Heart right ventricle (tissue), 16 donors: ENCODE measurements at places on chromosomes 7 and 10. TPM values are rescaled to one million over a fixed set of nuclear protein-coding genes. Genes with fewer than 3 reads are reported as not detected.

Gene RAMP3
- 31.6 TPM for total RNA-seq

GRCh38 chr7:130356121-130356875 lies 11.7 kb downstream of the CPA5 start:
- H3K4me1 ChIP-seq: peaks cover 36% of the 10 kb centered on the region
- no peaks in the 10 kb centered on the region for H3K36me3 ChIP-seq
- no peaks in the 10 kb centered on the region for H3K27me3 ChIP-seq
- no peak overlapping the region for H3K4me3 ChIP-seq
- peak; percentile 68 for DNase-seq

- H3K27me3 ChIP-seq: no peaks in the 10 kb centered on the region
- no peak for DNase-seq
- no peaks in the 10 kb centered on the region for H3K4me1 ChIP-seq
- H3K27ac ChIP-seq: no peak overlapping the region
- H3K36me3 ChIP-seq: no peaks in the 10 kb centered on the region
- no peak overlapping the region for H3K4me3 ChIP-seq
Observed at GRCh38 chr7:33258491-33258951, 129.2 kb downstream of the BBS9 start.

DNA sequence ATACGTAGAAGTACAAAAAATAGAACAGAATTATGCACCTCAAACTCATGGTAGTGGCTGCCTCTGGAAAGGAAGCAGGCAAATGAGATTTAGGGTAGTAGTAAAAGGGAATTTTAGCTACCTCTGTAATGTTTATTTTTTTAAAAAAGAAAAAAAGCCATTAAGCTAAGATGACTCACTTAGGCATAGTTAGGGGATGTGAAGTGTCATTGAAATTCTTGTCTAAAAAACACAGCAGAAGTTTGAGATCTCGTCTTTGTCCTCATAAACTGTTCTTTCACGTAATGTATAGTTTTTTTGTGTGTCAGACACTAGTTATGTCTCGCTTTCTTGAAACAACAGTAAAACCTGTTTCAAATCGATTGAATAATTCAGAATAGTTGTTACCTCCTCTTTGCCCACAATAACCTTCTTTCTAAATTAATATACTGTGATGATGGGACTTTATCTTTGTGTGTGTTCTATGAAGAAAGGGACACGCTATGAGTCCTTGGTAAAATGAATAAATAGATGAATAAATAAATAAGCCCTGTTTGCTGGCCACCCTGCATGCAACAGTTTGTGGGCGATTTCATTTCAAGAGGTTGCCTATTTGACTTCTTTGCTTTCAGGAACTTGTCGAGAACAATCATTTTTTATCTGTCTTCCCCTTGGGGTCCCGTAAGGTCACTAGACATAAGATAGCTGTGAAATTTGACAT lies 14.5 kb upstream of the FBXW4 start:
- H3K27me3 ChIP-seq: no peaks in the 10 kb centered on the region
- DNase-seq: no peak
- no peaks in the 10 kb centered on the region for H3K4me1 ChIP-seq

Gene GPRIN2
- total RNA-seq: 0.13 TPM

DNA sequence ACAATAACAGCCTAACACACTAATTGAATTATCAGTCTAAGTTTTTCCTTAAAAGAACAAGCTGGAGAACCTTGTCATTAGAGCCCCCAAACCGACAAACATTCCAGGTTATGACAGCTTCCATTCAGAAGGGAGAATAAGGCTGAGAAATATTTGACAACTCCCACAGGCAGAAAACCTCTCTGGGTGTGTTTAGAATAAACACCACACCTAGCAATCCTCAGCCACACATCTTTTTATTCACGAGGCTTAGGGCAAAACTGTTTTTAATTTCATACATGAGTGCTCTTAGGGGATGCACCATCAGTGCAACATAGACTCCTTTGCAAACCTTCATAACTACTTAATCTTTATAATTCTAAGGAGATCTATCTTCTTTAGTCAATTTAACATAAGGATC lies 24.2 kb downstream of the STN1 start:
- peak overlapping the region; percentile 83 for H3K27ac ChIP-seq
- no peaks in the 10 kb centered on the region for H3K27me3 ChIP-seq
- H3K4me1 ChIP-seq: peaks cover 47% of the 10 kb centered on the region
- DNase-seq: no peak
- peaks cover 51% of the 10 kb centered on the region for H3K36me3 ChIP-seq

DNA sequence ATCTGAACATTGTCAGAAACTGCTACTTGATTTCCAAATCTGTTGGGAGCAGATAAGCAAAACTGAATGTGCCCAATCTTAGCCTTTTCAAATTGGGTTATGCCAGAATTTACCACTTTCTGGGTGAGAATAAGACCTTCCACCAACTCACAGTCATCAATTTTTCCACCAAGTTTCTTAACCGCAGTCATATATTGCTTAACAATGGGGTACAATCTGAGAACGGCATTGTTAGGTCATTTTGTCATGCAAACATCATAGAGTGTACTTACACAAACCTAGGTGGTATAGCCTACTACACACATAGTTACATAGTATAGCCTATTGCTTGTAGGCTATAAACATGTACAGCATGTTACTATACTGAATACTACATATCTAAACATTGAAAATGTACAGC lies 16.0 kb downstream of the MRPS33 start:
- H3K36me3 ChIP-seq: no peaks in the 10 kb centered on the region
- DNase-seq: no peak
- no peaks in the 10 kb centered on the region for H3K4me1 ChIP-seq
- no peaks in the 10 kb centered on the region for H3K27me3 ChIP-seq
- H3K27ac ChIP-seq: no peak overlapping the region
- no peak overlapping the region for H3K4me3 ChIP-seq

DNA sequence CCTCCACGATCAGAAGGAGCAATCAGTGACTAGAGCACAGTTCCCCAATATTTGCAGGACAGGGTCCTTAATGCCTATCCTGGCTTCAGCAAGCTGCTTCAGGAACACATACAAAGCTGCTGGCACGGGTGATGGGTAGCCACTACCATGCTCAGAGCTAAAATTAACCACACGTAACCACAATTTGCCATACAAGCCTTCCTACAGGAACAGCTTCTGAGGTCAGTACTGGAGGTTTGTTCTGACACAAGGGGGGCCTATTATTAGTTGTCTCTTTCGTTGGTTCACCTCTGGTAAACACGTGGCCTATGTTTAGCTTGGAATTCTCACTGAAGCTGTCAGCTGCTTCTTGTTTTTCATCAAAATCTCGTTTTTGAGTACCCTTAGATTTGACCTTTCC lies 41.1 kb downstream of the ZNF248 start:
- H3K27me3 ChIP-seq: no peaks in the 10 kb centered on the region
- H3K27ac ChIP-seq: no peak overlapping the region
- DNase-seq: no peak
- no peak overlapping the region for H3K4me3 ChIP-seq
- H3K36me3 ChIP-seq: no peaks in the 10 kb centered on the region

GRCh38 chr10:77355844-77356243 lies 281.8 kb downstream of the KCNMA1 start:
- no peaks in the 10 kb centered on the region for H3K4me1 ChIP-seq
- no peak overlapping the region for H3K27ac ChIP-seq
- H3K27me3 ChIP-seq: peaks cover 4% of the 10 kb centered on the region
- DNase-seq: no peak

Gene BEND7
- 12.7 TPM for total RNA-seq

GRCh38 chr7:92253251-92253650 lies 7.5 kb downstream of the ANKIB1 start:
- H3K36me3 ChIP-seq: no peaks in the 10 kb centered on the region
- H3K4me3 ChIP-seq: no peak overlapping the region
- no peaks in the 10 kb centered on the region for H3K4me1 ChIP-seq

DNA sequence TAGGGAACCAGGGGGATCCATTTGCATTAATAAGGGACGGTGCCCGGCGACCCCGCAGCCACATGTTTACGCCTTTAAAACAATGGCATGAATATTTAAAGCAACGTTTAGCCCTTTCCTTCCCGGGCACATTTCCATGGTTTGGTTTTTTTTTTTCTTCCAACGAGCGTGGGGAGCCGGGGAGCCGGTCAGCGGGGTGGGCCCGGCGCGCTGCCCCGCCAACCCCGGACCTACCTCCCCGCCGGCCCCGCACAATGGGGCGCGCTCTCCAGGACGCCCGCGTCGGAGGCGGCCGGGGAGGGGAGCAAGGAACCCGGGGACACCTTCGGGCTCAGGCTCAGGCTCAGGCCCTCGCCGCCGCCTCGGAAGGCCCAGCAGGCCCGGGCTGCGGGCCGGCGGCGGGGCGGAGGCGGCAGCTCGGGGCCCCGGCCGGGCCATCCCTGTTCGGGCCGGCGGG lies 1.0 kb downstream of the SEPHS1 start:
- H3K4me3 ChIP-seq: peak overlapping the region; percentile 90
- H3K27ac ChIP-seq: peak overlapping the region; percentile 99
- peaks cover 36% of the 10 kb centered on the region for H3K4me1 ChIP-seq

Gene SFRP5
- not detected for total RNA-seq

Gene NAT16
- not detected for total RNA-seq

GRCh38 chr10:125692601-125693523 lies 9.9 kb upstream of the TEX36 start:
- no peak overlapping the region for H3K4me3 ChIP-seq
- no peak for DNase-seq
- no peaks in the 10 kb centered on the region for H3K36me3 ChIP-seq
- no peaks in the 10 kb centered on the region for H3K27me3 ChIP-seq

Gene GDF10
- 0.11 TPM for total RNA-seq

Gene CAV2
- 258 TPM for total RNA-seq

DNA sequence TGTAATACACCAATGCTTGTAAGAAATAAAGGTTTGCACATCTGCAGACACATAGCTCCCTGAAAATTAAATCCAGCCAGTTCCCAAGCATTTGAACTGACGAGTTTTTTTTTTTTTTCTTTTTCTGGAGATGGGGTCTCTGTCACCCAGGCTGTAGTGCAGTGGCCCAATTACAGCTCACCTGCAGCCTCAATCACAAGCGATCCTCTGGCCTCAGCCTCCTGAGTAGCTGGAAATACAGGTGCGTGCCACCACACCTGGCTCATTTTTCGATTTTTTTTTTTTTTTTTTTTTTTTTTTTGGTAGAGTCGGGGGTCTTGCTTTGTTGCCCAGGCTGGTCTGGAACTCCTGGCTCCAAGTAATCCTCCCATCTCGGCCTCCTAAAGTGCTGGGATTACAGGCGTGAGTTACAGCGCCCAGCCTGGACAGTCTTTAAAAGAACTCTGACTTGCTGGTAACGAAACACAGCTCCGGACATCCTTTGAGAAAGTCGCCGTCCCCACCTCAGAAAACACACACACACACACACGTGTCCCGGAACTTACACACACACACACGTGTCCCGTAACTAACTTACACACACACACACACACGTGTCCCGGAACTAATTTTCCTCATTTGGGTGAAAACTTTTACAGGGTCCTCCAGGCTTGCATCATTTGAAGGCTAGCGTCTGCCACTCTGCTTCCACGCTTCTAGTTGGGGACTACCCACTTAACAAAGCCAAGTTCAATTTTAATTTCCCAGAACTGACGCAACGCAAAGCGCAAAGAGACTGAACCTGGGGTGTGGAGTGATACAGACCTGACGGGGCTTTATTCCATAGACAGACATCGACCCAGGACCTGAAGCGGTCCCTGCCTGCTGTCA lies 18.6 kb downstream of the OCM2 start:
- no peak overlapping the region for H3K27ac ChIP-seq
- DNase-seq: peak; percentile 5
- H3K4me1 ChIP-seq: no peaks in the 10 kb centered on the region
- H3K27me3 ChIP-seq: no peaks in the 10 kb centered on the region

DNA sequence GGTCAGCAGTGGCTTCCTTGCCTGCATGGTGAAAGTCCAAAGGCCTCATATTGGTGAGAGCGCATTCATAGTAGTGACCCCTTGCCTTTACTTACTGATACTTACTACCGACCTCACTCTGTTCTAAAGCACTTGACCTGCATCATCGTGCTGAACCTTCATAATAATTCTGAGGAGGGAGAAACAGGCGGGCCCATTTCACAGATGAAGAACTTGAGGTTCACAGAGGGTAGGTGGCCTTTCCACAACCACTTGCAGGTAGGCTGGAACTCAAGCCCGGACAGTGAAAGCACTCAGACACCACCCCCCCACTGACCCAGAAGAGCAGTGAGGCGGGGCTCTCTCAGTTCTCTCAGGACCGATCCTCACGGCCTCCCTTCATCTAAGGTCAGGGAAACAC lies 149.4 kb upstream of the CHST15 start:
- H3K36me3 ChIP-seq: no peaks in the 10 kb centered on the region
- H3K4me3 ChIP-seq: no peak overlapping the region
- no peak overlapping the region for H3K27ac ChIP-seq
- no peaks in the 10 kb centered on the region for H3K27me3 ChIP-seq

DNA sequence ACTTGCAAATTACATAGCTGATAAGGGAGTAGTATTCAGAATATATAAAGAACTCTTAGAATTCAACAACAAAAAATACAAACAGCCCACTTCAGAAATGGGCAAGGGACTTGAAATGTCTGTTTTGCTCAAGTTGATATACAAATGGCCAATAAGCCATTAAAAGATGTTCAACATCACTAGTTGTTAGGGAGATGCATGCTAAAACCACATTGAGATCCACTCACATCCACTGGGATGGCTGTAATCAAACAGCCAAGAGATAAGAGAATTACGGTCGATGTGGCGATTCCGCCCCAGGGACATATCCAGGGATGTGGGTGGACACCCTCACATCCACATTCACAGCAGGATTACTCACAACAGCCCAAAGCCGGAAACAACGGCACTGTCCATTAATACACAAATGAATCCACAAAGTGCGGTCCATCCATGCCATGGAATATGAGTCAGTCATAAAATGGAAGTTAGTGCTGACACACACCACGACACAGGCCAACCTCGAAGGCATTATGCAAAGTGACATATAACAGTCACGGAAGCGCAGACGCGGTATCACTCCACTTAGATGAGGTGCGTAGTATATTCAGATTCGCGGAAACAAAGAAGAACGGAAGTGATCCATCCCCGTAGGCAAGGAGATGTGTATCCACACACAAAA lies 227.8 kb downstream of the DNAJB6 start:
- H3K27ac ChIP-seq: no peak overlapping the region
- no peak overlapping the region for H3K4me3 ChIP-seq
- no peaks in the 10 kb centered on the region for H3K36me3 ChIP-seq
- peaks cover 9% of the 10 kb centered on the region for H3K4me1 ChIP-seq
- DNase-seq: no peak
- H3K27me3 ChIP-seq: no peaks in the 10 kb centered on the region

- no peaks in the 10 kb centered on the region for H3K4me1 ChIP-seq
- no peaks in the 10 kb centered on the region for H3K27me3 ChIP-seq
- H3K4me3 ChIP-seq: no peak overlapping the region
- no peaks in the 10 kb centered on the region for H3K36me3 ChIP-seq
- H3K27ac ChIP-seq: no peak overlapping the region
- peak; percentile 13 for DNase-seq
Observed at GRCh38 chr10:63977329-63977923, 456.2 kb downstream of the REEP3 start.

- H3K4me3 ChIP-seq: no peak overlapping the region
- peaks cover 15% of the 10 kb centered on the region for H3K27me3 ChIP-seq
- DNase-seq: no peak
Observed at GRCh38 chr10:77268721-77269120, 368.9 kb downstream of the KCNMA1 start.
